CD4-positive, alpha-beta T cell treated with Interleukin-4 for 4 hours (primary cell): ENCODE measurements at places on chromosomes 12 and 14.

- DNase-seq, result no peak
These were observed 19.1 kb downstream of the HRK start for GRCh38 chr12:116862167-116862566.

- DNase-seq, result peak; percentile 52
These were observed 23.7 kb upstream of the SLC2A3 start for GRCh38 chr12:7959701-7960121.

DNA sequence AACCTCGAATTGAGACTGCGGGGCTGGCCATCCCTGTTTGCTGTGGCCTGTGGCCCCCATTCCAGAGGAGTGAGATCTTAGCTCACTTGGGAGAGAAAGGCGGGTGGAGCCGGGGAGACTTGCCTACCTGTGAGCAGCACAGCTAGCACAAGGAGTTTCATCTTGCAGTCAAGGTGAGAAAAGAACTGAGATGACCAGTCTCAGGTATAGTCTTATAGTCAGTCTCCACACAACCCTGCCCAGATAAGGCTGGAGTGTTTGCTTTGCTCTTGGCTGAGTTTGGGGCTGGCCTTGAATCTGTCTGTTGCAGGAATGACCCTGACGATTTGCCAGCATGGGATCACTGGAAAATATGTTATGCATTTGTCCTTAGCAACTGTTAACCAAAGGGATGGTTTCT lies at the start of gene PLA2G1B:
Gene PLA2G1B, minus strand, starts transcription at position 187 of the 400 bp plus-strand sequence. Its CDS starts 26 bp downstream, at position 161.
- DNase-seq, result no peak

DNA sequence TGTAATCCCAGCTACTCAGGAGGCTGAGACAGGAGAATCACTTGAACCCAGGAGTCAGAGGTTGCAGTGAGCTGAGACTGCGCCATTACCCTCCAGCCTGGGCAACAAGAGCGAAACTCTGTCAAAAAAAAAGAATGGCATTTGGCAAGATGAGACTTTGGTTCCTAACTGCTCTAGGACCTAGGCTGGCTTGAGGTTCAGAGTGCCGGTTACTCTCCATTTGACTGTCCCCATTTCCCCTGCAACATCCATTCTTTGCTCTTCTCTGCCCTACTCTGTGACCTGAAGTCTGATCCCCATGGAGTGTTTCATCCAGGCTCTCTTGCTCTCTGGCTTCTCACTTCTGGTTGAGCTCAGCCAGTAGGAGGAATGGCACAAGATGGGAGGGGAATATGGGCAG lies 26.2 kb upstream of the PPP4R3A start:
- DNase-seq, result no peak

DNA sequence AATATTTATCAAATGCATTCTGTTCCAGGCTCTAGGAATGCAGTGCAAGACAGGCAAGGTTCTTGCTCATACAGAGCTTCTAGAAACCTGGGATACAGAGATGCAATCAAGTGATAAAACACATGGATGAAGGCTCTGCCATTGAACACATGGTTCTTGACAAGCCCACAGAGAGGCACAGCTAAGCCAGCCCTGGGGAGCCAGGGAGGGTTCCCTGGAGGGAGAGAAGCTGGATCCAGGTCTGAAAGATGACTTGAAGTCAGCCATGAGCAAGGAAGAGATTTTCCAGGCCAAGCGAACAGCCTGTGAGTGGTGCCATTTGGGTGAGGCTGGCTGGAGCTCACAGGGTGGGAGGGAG lies 66.2 kb downstream of the IRF2BPL start:
- no peak for DNase-seq

- peak; percentile 60 for DNase-seq
These were observed 7.5 kb downstream of the VTI1B start for GRCh38 chr14:67666750-67667449.

GRCh38 chr12:118880720-118881493 lies 100.4 kb upstream of the SRRM4 start:
- no peak for DNase-seq

DNA sequence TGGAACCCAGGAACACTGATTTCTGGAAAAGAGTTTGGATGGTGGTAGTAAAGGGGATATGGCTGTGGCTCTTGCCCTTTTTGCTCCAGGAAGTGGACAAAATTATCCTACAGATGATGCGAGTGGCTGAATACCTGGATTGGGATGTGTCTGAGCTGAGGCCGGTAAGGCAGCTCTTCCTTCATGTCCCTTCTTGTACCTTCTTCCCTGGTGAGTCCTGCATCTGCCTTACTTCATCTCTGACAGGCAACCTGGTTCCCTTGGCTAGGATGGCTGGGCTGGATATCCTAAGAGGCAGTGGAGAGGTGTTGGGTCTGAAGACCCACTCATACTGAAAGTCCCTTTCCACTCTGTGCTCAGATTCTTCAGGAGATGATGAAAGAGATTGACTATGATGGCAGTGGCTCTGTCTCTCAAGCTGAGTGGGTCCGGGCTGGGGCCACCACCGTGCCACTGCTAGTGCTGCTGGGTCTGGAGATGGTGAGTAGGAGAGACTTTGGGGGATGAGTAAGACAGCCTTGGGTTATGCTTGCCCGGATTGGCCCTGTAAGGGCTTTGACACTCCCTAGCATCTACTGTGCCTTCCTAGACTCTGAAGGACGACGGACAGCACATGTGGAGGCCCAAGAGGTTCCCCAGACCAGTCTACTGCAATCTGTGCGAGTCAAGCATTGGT lies 8.0 kb downstream of the DGKA start:
- no peak for DNase-seq

DNA sequence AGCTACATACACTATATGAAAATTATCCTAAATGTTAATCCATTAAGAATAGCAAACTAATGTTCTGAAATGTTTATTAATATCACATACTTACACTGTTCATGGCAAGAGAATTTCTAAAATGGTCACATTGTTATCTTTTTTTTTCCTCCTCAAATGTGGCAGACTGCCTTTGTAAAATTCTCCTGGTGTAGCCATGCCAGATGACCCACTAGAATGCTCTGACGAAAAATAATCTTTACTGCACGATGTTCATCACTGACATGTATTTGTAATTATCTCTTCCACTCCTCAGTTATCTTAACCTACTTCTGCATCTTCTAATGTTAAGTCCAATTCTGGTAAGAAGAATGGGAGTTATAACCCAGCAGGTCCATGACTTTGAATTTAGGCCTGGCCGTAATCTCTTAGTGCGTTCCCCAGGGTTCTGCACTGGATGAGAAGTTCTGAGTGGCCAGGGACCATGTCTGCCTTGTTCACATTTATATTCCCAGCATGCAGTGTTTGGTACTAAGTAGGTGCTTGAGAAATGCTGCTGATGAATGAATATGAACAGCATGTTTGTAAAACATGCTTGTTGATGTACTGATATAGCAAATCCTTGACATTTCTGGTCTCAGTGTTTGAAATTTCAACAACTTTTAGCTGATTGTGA lies 46.7 kb downstream of the NOPCHAP1 start:
- no peak for DNase-seq

GRCh38 chr12:29306682-29307081 lies 74.3 kb downstream of the ERGIC2 start:
- DNase-seq, result no peak

- DNase-seq, result no peak
These were observed 96.1 kb downstream of the SCN8A start for GRCh38 chr12:51687177-51687576.

GRCh38 chr12:85963326-85963725 lies 89.2 kb downstream of the NTS start:
- no peak for DNase-seq

GRCh38 chr14:55693904-55694303 lies 113.9 kb downstream of the KTN1 start:
- DNase-seq, result no peak

DNA sequence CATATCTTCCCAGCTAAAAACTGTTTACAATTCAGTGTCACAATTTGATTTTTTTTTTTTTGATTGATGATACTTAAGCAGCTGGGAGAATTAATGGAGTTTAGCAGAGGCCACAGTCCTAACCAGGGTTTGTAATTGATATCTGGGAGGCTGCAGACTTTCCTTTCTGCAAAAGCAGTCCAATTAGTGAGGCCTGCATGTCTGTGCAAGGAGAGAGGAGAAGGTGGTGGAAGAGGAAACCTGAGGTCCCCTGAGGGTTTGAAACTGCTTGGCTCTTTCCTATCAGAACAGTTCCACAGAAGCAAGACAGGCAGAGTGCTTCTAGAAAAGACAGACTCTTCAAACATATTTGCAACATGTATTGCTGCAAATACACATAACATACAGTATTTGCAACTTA lies 160.8 kb upstream of the KRR1 start:
- DNase-seq, result no peak

- peak; percentile 6 for DNase-seq
These were observed 2.4 kb upstream of the TCL1B start for GRCh38 chr14:95683793-95684192.

- no peak for DNase-seq
These were observed 55.4 kb downstream of the SLCO1B3 start for GRCh38 chr12:20865873-20866272.

GRCh38 chr12:42716491-42716891 lies 126.9 kb upstream of the PRICKLE1 start:
- no peak for DNase-seq

DNA sequence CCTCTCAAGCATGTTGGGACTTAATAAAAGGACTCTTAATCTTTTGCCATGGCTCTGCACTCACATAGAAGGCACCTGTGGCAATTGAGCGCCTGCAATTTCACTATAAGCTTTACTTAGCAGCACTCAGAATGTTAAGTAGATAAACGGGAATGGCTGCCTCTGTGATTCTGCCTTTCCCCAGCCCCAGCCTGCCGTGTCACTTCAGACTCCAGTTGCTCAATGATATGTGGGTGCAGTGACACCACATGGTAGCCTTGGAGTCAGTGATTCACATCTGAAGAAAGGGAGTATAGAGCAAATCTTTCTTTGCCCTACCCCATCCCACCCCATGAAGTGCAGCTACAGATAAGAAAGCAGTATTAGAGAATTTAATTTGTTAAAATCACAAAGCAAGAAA lies 96.1 kb downstream of the ZFC3H1 start:
- no peak for DNase-seq

GRCh38 chr12:43332977-43333640 lies 218.9 kb downstream of the ADAMTS20 start:
- no peak for DNase-seq

DNA sequence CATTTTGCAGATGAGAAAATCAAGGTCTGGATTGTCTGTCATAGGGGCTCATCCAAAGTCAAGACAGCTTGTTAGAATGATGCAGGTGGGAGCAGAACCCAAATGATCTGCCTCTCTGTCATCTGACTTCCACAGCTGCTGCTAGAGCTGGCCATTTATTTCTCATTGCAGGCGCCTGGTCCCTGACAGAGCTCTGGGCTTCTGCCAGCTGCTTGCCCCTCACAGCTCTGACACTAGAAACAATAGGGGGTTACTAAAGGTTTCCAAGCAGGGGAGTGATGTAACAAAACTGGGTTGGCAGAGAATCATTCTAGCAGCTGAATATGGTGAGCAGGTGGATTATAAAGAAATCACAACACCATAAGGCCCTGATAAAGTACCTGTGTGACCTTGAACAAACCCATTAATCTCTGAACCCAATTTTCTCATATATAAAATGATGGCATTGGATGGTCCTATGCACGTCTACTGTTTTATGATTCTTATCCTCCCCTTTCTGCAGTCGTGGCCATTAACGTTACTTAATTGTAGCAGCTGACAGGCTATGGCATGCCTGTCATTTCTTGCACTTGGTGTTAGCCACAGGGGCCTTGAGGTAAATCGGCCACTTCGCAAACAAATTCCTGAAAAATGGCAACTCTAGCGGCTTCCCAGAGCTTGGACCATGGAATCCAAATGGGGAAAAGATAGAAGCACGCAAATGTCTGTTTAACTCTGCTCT lies 134.6 kb downstream of the RMST start:
- no peak for DNase-seq

DNA sequence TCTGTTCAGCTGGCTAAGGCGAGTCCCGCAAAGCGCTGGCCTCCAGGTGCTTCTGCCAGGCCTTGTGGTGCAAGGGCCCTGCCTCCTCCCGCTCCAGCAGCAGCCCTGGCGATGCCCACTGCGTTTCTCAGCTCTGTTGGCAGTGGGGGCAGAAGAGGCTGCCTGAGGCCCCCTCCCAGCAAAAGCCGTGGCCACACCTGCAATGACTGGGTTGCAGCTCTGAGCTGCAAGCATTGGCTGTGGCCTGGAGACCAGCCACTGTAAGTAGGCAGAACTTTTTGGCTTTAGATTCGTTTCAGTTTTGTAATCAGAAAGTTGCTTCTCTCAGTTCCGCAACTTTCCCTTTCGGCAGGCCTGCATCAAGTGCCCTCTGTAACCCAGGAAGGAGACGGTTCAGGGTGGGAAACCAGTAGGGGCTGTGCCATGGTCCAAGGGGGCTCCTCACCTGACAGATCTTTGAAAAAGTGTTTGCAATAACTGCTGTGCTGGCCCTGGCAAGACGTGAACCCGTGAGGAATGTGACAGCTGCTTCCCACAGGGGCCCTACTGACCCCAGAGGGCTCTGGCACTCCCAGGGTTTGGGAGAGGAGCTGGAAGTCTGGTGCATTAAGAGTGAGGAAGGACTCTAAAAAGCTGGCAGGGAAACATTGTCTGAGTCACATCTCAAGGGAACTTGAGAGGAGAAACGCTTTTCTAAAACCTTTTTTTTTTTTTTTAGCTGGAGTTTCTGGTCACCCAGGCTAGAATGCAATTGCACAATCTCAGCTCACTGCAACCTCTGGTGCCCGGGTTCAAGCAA lies 54.5 kb upstream of the MAX start:
- DNase-seq, result no peak

- peak; percentile 34 for DNase-seq
These were observed 223.3 kb downstream of the CHST11 start for GRCh38 chr12:104680070-104680469.

GRCh38 chr14:51228391-51228790 lies 11.7 kb upstream of the TMX1 start:
- DNase-seq, result no peak

DNA sequence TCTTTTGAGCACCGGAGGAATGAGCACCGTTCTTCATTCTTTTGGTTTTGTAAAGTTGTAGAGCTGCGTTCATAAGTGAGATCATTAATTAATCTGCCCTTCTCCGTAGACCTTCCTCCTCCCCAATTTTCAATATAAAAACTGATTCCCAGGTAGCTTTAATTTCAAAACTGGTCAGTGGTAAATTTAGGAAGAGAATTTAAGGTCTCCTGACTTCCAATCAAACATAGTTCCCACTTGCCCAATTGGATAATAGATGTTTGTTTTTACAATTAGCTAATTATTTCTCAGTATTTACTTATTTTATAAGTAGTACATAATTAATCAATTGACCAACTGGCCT lies 27.2 kb upstream of the YBX3 start:
- no peak for DNase-seq

GRCh38 chr12:115313929-115314328 lies 630.0 kb upstream of the TBX3 start:
- no peak for DNase-seq

DNA sequence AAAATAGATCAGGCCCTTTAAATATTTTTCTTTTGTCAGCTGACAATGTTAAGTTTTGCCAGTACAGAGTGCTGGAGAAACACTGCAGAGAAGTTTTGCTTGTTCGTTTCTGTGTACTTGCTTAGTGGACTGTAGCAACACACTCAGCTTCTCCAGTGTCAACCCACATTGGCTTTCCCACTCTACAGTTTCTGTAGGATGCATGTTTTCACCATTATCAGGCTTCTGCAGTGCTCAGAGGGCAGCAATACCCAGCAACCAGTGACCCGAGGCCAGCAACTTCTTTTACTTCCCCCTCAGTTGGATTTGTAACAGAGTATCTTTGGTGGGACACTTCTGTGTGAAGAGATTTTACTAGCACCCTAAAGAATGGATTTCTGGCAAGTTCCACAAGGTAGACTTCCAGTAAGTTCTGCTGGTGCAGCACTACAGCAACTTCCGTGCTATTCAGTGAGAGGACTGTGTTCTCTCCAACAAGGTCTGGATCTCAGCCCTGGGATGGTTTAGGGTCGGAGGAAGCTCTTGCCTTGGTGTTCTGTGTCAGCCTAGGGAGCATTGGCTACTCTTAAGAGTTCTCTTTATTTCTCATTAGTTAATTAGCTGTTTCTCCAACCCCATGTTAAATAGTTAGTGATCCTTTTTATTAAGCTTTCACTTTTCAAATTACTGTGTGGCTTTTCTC lies 70.4 kb downstream of the FUT8 start:
- DNase-seq, result no peak
